ENCODE measurements at places on chromosomes 1 and 21. TPM values are rescaled to one million over a fixed set of nuclear protein-coding genes. Genes with fewer than 3 reads are reported as not detected.

SERPINC1 gene
- total RNA-seq = not detected

GNAT2 gene
- total RNA-seq = not detected

FCRL5 gene
- not detected for total RNA-seq

FASLG gene
- total RNA-seq = not detected

AKR7A3 gene
- total RNA-seq = 0.17 TPM

LEFTY1 gene
- total RNA-seq = not detected

C21orf58 gene
- 4.4 TPM for total RNA-seq

CASQ2 gene
- total RNA-seq = not detected

PMVK gene
- total RNA-seq = 9.7 TPM

FMO5 gene
- total RNA-seq = not detected

ATP6V1G3 gene
- not detected for total RNA-seq

HTR6 gene
- total RNA-seq = 0.12 TPM

All from NCI-H460 (cell line).